Brain pericyte (primary cell): ENCODE measurements at places on chromosomes 1 and 21.

- DNase-seq = no peak
Measured at GRCh38 chr1:229563701-229564100, 5.2 kb upstream of the ABCB10 start.

- DNase-seq = no peak
Measured at GRCh38 chr1:28157894-28158293, 18.6 kb downstream of the PTAFR start.

DNA sequence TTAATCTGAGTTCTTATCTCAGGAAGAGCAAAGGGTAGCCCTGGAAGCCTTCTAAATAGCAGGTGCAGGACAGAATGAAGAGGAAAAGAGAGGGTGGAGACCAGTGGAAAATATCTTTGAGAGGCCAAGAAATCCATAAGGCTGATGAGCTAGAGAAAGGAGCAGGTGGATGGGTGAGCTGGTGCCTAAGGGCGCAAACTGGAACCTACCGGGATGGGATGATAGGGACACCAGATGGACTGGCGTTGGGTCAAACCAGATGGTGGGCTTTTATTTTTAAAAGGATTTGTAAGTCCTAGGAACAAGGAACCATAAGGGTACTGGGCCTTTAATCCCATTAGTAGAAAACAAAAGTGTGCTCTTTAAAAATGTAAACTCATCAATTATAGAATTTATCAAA lies 59.7 kb downstream of the RGL1 start:
- DNase-seq = no peak

DNA sequence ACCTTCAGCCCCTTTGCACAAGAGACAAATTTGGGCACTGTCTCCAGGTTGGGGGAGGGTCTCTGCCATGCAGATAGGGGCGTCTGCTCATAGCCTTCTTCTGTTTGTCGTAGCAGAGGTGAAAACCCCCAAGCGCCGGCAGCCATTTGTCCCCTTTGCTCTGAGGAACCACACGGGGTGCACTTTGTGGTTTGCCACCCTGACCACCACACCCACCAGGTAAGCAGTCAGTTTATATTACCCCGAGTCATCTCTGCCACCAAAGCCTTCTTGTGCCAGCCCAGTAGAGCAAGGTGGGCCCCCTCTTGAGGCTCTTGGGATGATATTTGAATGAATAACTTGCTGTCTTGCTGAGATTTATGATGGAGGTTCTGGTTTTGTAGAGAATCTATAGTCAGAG lies 111.8 kb downstream of the VPS13D start:
- DNase-seq = no peak

DNA sequence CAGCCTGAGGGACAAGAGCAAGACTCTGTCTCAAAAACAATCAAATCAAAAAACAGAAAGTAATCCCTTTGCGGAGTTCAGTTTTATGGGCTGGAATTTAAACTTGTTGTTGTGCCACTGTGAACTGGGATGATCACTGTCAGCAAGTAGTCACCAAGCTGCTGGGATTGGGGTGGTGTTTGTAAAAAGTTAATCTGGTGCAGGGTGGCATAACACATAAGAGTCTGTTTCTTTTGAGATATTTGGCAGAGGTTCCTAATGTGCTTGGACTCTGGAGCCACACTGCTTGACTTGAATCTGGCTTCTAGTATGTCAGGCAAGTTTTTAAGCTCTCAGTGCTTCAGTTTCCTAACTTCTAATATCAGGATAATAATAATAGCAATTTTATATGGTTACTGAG lies 6.6 kb downstream of the CLIC4 start:
- no peak for DNase-seq

GRCh38 chr1:45337630-45338325 lies 2.2 kb upstream of the TOE1 start:
- no peak for DNase-seq

- DNase-seq = no peak
Measured at GRCh38 chr1:8431784-8432183, 113.9 kb downstream of the SLC45A1 start.

DNA sequence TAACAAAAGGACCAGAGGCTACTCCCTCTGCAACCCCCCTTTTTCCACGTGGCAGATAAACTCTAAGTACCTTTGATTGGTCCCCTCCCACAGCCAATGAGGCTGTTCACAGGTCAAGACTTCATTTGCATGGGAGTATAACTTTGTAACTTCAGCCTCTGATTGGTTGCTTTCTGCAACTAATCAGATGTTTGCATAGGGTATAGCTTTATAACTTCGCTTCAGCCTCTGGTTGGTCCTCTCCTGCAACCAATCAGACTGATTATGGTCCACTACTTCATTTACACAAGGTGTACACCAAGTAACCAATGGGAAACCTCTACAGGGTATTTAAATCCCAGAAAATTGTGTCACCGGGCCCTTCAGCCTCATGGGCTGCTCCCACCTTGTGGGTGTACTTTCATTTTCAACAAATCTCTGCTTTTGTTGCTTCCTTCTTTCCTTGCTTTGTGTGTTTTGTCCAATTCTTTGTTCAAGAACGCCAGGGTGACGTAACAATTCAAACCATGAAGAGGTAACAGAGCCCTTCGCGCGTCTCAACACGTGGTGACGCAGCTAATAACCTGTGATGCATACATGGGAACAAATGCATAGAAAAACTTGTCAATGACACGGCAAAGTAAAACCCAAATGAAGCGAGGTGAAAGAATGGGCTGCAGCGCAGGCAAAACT lies 47.2 kb downstream of the VPS26C start:
- no peak for DNase-seq

GRCh38 chr1:7672864-7673263 lies 98.2 kb upstream of the VAMP3 start:
- no peak for DNase-seq

GRCh38 chr1:198848206-198848605 lies 209.4 kb downstream of the PTPRC start:
- no peak for DNase-seq

- DNase-seq = no peak
Measured at GRCh38 chr1:226255380-226255779, 31.9 kb downstream of the MIXL1 start.

- DNase-seq = no peak
Measured at GRCh38 chr1:31799196-31799894, 16.5 kb downstream of the SPOCD1 start.

GRCh38 chr1:193326296-193326695 lies 139.9 kb upstream of the B3GALT2 start:
- DNase-seq = no peak
